ENCODE measurements at places on chromosomes 13 and 19.
A peak's percentile ranks its signal among the peaks of the same experiment; 100 is the strongest.

DNA sequence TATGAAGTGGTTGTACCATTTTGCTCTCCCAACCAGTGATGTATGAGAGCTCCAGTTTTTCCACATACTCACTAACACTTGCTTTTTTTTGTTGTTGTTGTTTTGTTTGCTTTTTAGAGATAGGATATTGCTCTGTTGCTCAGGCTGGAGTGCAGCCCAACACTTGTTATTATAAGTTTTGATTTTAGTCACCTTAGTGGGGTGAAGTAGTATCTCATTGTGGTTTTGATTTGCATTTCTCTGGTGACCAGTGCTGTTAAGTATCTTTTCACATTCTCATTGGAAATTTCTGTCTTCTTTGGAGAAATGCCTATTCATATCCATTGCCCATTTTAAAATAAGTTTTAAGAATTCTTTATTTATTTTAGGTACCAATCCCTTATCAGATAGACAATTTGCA is 31.3 kb downstream of the CYP4F22 start:
- no peak for DNase-seq

DNA sequence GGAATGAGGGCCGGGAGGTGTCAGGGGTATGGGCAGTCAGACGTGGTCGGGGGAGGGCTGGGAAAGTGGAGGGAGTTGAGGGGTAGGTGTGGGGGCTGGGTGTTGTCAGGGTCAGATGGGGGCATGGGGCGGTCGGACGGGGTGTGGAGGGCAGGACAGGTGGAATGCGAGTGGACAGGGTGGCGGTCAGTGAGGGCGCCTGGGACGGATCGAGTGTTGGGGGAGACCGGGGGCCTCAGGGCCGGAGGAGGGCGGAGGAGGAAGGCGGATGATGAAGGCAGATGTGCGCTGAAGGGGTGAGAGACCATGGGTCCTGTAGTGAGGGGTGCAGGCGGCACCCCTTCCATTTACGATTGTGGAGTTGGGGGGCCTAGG is 5.7 kb downstream of the TBCB start:
- DNase-seq, result no peak

DNA sequence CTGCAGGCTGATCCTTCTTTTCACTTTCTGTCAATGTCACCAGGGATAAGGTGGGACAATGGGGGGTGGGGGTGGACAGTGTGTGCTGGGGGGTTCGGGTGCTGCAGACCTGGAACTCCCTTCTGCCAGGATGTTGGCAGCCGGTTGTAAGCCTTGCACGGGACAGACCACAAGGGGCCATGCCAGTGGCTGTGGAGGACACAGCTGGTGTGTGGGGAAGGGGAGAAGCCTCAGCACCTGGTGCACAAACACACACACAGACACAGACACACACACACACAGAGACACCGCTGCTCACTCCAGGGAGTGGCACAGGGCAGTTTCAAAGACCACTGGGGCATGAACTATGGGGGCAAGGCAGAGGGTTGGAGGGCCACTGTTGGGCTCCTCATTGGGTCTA is 3.6 kb downstream of the F2RL3 start:
- no peak for DNase-seq

DNA sequence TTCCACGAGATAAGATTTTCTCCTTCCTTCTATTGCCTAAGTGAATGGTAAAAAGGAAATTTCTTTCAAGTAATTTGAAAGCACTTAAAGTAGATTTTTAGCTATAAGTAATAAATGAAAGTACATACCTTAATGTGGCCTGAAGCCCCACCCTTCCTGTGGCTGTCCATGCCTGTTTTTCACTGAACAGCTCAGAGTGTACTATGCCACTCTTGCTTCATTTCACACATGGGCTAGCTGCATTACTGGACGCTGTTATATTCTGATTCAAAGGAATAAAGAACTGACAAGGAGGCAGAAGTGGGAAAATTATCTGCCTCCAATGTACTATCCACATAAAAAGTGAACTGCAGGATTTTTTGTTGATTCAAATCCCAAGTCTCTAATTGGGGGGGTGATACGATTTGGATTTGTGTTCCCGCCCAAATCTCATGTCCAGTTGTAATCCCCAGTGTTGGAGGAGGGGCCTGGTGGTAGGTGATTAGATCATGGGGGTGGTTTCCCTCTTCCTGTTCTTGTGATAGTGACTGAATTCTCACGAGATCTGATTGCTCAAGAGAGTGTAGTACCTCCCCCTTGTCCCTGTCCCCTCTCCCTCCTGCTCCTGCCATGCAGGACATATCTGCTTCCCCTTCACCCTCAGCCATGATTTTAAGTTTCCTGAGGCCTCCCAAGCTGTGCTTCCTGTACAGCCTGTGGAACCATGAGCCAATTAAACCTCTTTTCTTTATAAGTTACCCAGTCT is 154.7 kb upstream of the SGCG start:
- DNase-seq, result no peak

DNA sequence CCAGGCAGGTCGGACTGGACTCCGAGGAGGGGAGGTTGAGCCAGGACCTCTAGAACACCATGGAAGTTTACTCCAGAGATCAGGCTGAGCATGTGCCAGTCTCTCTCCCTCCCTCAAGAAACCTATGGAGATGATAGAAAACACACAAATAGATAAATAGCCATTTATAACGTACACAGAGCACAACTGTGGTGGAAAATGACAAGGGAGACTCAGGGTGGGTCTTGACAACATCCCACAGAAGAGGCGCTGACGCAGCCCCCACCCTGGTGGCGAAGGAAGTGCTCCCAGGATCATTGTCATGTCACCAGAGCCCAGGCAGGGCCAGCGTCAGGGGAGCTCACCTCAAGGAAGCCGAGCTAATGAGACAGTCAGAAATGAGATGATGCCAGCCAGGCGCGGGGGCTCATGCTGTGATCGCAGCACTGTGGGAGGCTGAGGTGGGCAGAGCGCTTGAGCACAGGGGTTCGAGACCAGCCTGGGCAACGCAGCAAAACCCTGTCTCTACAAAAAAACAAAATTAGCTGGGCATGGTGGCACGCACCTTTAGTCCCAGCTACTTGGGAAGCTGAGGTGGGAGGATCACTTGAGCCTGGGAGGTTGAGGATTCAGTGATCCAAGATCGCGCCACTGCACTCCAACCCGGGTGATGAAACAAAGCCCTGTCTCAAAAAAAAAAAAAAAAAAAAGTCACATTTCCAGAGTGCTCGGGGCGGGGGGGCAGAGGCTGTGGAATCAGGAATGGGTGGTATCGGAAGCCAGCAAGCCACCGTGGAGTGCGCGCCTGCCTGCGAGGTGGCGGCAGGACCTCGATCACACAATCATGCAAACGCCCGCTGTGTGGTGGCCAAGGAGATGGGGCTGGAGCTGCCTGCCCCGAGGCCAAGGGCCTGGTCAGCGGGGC is 178.4 kb downstream of the KDM4B start:
- no peak for DNase-seq

DNA sequence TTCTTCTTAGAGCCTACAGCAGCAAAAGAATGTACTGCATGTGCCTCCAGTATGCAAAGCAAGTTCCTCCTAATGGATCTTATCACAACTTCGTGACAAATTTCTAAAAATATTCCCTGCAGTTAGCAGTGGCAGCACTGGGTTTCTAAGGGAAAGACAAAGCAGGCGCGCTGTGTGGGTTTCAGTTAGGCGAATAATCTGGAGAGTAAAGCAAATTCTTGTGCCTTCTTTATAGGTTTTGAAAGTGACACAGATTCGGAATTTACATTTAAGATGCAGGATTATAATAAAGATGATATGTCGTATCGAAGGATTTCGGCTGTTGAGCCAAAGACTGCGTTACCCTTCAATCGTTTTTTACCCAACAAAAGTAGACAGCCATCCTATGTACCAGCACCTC is 167.9 kb downstream of the LMO7 start:
- no peak for DNase-seq

DNA sequence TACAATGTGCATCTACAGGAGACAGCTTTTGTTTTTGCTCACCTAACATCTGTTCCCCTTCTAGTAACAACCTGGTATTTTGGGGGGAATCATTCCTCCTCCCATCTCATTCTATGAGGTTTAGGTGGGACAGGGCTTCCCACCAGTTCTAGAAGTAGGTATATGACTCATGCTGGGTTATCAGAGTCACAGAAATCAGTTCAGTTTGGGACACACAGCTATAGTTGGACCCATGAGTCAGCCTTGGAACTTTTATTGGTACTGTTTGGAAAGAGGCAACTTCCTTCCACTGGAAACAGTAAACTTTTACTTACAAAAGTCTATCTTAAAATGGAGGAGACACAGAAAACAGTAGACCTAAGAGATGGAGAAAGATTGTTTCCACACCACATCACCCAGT is 185.5 kb downstream of the DNAJC3 start:
- peak; percentile 2 for DNase-seq

- no peak for DNase-seq
Observed at GRCh38 chr13:48528720-48529119, 4.2 kb downstream of the RCBTB2 start.

DNA sequence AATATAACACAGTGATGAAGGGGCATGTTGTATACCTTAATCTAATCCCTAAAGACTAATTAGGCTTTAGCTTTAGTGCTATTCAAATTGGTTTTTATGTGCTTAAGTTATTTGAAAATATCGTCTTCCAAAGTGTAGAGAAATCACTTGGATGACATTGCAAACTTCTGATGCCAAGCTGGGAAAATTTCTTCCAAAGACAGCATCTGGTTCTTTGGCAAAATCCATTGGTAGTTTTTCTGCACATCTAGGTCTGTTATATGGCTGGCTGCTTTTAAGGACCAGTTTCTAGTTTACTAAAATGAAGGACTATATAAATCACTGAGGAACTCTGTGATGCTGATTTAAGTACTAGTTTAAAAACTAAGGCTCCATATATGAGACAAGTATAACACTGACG is 2362.3 kb downstream of the PCDH9 start:
- no peak for DNase-seq
